ENCODE measurements at places on chromosomes 5 and 9.
A peak's percentile ranks its signal among the peaks of the same experiment; 100 is the strongest.

DNA sequence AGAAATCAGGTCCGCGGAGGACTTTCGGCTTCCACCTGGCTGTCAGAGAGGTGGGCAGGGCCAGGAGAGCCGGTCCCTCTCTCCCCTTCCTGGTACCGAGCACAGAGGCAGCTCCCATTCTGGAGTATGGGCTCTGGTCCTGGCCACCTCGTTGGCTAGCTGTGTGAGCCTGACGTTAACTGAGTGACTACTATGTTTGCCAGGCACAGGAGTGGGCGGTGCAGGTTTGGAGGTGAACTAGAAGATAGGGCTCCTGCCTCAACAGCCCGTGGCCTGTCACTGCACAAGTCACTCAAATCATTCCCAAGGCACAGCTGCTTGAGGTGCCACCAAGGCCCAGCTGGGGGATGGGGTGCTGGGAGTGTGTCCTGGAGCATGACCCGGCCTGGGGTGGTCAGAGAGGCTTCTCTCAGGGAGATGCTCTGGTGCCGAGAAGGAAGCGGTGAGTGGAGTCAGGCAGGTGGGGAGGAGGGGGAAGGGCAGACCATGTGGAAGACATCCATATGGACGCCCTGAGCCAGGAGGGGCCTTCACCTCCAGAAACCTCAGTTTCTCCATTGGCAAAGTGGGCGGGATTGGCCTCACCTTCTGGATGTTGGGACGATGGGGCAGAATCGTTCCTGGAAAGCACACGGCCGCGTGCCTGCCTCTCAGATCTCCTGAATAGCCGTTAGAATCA, 39.5 kb downstream of the NCS1 start:
- DNase-seq, result no peak

GRCh38 chr9:130979591-130980385, 29.2 kb upstream of the LAMC3 start:
- no peak for DNase-seq

- no peak for DNase-seq
These were observed 2.8 kb downstream of the CAMK2A start for GRCh38 chr5:150286820-150287219.

DNA sequence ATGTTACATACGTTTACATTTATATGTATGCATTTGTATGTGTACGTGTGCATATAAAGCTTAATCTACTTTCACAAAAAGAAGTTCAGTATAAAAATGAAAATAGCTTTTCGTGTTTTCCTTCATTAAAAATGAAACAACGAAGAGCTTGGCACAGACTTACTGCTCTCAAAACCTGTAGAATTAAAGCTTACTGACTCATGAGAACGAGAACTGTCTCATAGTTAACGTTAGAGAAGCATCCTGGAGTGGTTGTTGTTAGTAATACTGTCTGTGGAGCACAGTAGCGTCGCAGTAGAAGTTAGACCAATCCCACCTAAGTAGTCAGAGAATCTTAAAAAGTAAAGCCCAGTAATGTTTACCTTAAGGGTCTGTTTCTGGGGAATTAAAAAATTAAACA, 1.3 kb downstream of the MAT2B start:
- DNase-seq, result no peak

GRCh38 chr5:174793684-174794328, 69.4 kb downstream of the MSX2 start:
- peak; percentile 79 for DNase-seq

- DNase-seq, result no peak
These were observed 18.4 kb downstream of the RNF130 start for GRCh38 chr5:180053061-180053602.

- no peak for DNase-seq
These were observed 36.5 kb downstream of the CFAP95 start for GRCh38 chr9:69857131-69857530.

GRCh38 chr5:137696481-137696880, 39.4 kb downstream of the KLHL3 start:
- no peak for DNase-seq

DNA sequence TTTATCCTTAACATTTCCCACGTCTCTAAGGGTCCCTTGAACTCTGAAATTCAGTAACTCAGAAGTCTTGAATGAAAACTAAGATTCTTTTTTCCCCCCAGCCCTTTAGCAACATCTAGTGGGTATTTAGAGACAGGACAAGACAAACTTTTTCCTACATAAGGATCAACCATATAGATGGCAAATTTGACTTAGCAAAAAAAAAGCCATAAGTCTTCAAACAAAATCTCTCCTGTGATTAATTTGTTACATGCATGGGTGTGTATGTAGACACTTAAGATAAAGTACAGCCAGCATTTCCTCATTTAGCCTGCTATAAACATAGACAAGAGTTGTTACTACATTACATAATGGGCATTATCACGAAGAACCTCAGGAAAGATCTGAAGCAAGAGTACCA, 29.1 kb upstream of the ANKRD31 start:
- no peak for DNase-seq

GRCh38 chr9:26260238-26260637, 582.0 kb upstream of the TUSC1 start:
- no peak for DNase-seq

All from head of caudate nucleus (tissue), 42 donors.